ENCODE measurements at places on chromosomes 7 and 10. TPM values are rescaled to one million over a fixed set of nuclear protein-coding genes. Genes with fewer than 3 reads are reported as not detected.

The AOAH gene
- 0.73 TPM for total RNA-seq

The CPN1 gene
- not detected for total RNA-seq

The GPR141 gene
- total RNA-seq, result not detected

The STEAP1 gene
- 1.7 TPM for total RNA-seq

- no peak for ATAC-seq
Measured at GRCh38 chr7:139798221-139798620, 20.4 kb upstream of the HIPK2 start.

- ATAC-seq, result no peak
Measured at GRCh38 chr10:32982911-32983909, 25.2 kb upstream of the ITGB1 start.

GRCh38 chr7:149713731-149714068, 59.7 kb downstream of the ZNF467 start:
- no peak for ATAC-seq

DNA sequence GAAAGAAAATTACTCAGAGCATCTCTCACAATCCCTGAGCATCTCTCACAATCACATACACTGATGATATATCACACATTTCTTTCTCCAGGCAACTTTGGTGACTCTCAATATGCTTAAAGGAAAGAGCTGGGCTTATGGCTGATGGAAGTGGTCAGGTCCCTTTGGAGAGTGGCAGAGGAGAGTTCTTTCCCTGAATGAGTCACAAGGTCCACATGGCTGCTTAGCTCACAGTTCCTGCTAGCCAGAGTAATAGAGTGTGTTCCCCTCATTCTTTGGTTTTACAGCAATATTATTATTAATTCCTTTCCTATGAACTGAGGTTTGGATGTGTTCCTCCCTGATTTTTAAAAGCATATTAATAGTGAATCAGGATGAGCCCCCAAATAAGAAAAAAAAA, 287.4 kb downstream of the C7orf25 start:
- no peak for ATAC-seq

GRCh38 chr7:67105377-67105776, 108.7 kb downstream of the TYW1 start:
- no peak for ATAC-seq

DNA sequence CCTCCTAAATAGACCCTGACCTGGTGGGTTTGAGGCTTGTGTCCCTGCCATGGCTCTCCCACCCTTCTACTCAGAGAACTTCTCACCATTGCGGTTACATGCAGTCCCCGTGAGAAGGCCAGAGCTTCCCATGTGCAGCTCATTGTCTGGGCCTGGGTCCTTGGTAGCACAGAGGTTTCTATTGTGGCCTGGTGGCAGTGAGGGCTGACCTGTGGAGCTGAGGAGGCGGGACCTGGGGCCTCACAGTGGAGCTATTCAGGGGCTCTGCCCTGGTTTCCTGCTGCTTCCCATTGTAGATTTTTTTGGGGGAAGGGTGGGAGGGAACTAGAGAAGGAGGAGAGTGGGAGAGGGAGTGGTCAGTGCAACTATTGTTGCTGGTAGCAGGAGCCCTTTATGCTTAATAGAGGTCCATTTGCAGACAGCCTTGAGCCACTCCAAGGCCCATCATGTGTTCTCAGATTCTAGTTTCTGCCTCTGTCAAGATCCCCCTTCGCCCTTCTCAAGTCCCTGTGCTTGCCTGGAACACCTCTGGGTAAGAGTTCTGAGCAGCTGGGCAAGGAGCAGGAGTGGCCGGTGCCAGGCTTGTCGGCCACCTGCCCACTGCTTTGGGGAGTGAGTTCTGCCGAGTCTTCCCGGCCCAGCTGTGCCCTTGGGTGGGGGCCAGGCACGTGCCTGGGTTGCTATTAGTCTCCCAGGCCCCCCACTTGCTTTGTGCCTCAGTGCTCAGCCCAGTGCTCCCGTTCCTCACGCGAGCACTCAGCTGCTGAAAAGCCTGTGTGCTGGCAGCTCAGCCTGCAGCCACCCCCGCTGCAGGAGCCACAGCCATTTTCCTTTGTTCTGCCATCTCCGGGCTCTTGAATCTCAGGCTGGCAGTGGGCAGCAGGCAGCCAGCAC, 10.7 kb downstream of the TSPAN14 start:
- ATAC-seq, result peak; percentile 68

DNA sequence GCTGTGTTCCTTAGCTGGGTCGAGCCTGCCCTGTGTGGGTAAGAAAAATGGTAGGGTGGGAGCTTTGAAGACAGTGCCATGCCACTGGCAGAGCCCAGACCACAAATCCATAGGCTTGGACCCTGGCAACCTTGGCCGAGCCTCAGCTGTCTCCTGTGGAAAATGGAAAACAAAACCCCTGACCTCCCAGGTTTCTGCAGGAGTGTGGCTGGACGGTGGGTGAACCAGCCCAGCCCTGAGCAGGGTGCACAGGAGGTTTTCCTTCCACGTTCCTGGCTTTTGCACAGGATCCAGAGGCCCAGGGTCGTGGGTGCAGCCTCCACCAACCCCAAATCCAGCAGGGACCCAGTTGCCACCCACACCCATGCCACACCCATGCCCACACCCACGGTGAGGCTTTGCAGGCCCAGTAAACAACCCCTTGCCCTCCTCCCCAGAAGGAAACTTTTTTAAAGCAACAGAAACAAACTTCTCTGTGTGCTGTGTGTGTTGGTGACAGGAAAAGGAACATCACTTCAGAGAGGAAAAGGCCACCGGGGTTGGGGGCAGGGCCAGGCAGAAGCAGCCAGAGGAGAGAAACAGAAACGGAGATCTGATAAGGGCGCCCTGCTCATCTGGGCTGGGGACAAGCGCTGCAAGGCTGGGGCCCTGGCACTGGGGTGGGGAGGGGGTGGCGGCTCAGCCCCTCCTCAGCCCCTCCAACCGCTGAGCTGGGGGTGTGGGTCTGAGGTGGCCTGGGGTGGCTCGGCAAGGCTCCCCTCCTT, 20.7 kb upstream of the ZMIZ1 start:
- ATAC-seq, result no peak

GRCh38 chr10:22321156-22321923, 441 bp downstream of the BMI1 start:
- peak; percentile 40 for ATAC-seq

- ATAC-seq, result no peak
Measured at GRCh38 chr10:55500931-55501559, 700.0 kb upstream of the PCDH15 start.

- ATAC-seq, result no peak
Measured at GRCh38 chr7:155928583-155928982, 116.3 kb upstream of the SHH start.

DNA sequence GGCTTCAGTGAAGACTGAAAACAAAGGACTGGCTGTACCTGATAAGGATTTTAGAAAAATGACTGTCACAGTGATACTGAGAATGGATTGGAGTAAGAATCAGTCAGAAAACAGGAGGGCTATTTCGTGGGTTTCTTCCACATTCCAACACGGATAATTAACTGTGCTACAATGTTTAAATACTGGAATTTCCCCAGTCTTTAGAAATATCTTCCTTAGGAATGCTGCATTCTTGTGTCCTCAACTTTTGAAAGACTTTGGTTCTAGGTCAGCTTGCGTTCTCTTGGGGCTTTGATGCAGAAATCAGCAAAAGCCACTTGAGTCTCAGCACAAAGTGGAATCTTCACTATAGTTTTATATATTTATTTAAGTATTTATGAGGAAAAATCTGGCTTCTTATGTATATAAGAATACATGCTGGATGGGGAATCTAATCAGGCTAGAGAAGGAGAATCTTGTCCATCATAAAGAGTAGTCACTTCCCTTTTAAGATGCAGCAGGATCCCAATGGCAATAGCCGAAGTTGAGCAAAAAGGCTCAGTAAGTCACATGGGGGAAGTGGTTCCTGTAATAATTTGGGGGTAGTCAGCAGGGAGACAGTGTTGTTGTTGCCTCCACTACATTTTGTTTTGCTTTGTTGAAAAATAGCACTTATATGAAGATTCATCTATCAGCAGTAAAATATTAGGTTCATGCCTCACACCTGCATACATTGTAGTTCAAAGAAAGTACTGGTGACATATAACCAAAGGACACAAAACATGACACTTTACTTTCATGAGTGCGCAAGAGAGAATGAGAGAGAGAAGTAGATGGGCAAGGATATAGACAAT, 86.0 kb downstream of the CH25H start:
- no peak for ATAC-seq

- ATAC-seq, result peak; percentile 26
Measured at GRCh38 chr10:46787321-46787615, 124.0 kb upstream of the PTPN20 start.

- no peak for ATAC-seq
Measured at GRCh38 chr7:124440081-124440480, 325.5 kb downstream of the GPR37 start.

- no peak for ATAC-seq
Measured at GRCh38 chr10:47376522-47377220, 7.4 kb downstream of the ZNF488 start.

GRCh38 chr10:19708031-19708430, 108.2 kb upstream of the PLXDC2 start:
- no peak for ATAC-seq

DNA sequence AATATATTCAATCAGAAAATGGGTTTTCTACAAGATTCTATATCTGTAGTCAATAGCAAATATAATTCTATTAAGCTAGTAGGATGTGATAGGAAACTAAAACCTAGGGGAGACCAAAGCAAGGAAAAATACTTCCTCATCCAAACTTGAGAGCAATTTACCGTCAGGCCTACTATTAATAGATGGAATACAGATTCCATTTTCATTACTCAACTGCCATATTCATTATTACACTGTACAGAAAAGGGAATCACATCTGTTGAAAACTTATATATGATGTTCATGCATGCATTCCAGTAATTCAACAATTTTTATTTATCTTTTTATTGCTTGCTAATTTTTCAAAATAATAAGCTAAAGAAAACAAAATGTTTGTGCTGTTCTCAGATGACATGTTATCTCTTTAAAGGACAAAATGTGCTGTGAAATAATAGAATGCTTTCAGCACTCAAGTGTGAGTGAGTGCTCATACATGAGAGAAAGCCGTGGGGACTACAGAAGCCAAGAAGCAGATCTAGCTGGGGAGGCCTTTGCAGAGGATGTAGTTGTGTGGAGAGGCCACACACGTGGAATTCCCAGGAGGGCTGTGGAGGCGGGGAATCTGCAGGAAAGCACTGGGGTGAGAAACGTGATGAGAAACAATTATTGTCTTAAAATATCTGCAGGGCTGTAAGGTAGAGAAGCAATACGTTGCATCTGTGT, 110.0 kb downstream of the EGFR start:
- no peak for ATAC-seq

GRCh38 chr10:115659616-115660015, 566.5 kb downstream of the ATRNL1 start:
- ATAC-seq, result no peak

- peak; percentile 32 for ATAC-seq
Measured at GRCh38 chr7:22255834-22256233, 101.1 kb downstream of the RAPGEF5 start.

- peak; percentile 32 for ATAC-seq
Measured at GRCh38 chr7:114531326-114531725, 116.7 kb downstream of the FOXP2 start.

- no peak for ATAC-seq
Measured at GRCh38 chr10:61389887-61390286, 63.3 kb downstream of the TMEM26 start.

- ATAC-seq, result peak; percentile 55
Measured at GRCh38 chr7:34900891-34901513, 136.3 kb downstream of the DPY19L1 start.

- ATAC-seq, result peak; percentile 36
Measured at GRCh38 chr7:26398756-26399509, 107.3 kb downstream of the SNX10 start.
